ENCODE measurements at places on chromosomes 11 and 22.
A peak's percentile ranks its signal among the peaks of the same experiment; 100 is the strongest.

DNA sequence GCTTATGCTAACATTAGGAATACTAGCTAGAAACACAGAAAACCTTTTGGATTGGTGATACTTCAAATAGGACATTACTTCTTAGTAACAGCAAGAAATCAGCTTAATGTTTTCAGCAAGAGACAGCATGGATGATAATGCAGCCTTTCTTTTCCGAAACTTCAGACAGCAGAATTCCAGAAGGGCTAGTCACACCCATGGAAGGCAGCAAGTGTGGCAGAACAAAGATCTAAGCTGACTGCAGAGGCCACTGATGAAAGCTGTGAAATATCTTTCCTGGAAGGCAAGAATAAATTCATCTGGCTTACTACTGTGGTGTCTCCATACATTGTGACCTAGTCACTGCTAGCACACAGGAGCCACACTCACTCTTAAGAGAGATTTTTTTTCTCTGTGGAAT, 100.3 kb downstream of the CCDC83 start:
- DNase-seq = no peak

- DNase-seq = no peak
These were observed 94.8 kb upstream of the FAT3 start for GRCh38 chr11:92129811-92130210.

DNA sequence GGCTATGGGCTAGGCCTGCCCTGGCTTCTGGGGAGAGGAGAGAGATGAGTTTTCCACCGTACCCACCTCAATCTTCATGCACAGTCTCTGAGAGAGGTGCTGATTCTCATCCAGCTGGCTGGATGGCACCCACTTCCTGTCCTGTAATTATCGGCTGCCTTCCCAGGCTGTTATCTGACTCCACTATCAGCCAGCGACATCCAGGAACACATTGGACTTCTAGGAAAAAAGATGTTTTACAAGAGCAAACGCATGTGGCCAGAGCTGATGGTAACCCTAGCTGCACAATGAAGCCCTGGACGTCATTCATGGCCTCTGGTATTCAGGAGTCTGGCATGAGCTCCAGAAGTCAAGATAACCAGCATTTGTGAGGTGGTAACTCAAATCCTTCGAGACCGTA, 137.4 kb downstream of the EHF start:
- DNase-seq = no peak

GRCh38 chr11:74479732-74480123, 12.4 kb upstream of the KCNE3 start:
- DNase-seq = no peak

DNA sequence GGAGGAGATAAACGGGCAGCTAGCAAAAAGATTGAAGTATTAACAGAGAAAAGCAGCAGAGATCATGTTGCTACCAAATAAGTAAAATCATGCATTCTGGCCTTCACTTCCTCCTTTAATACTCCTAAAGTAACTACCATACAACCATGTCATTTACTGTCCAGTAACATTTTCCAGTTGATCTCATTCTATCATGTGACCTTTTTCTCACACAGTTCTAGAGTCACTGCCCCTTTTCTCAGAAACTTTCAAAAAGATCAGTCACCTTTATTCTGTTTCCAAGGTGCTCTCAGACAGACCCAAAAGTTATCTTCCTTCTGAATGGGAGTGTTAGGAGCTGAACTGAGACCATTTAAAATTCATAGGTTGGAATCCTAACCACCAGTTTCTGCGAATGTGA, 984.4 kb downstream of the FAM181B start:
- no peak for DNase-seq

DNA sequence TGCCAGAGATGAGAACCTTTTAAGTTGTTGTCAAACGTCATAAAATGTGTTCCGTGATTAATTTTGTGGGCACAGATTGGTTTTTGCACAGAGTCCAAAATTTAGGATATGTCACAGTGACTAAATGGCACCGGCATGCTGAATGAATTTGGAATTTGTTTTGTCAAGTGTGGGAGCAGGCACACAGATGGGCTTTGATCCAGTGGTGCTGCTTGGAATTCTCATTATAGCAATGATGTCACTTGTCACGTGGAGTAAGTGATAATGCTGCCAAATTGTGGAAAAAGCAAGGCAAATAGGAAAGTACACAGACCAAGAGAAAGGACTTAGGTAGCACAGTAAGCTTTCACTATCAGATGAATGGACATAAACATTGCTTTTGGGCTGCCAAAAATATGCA, 8.0 kb upstream of the LIN7C start:
- DNase-seq = no peak

DNA sequence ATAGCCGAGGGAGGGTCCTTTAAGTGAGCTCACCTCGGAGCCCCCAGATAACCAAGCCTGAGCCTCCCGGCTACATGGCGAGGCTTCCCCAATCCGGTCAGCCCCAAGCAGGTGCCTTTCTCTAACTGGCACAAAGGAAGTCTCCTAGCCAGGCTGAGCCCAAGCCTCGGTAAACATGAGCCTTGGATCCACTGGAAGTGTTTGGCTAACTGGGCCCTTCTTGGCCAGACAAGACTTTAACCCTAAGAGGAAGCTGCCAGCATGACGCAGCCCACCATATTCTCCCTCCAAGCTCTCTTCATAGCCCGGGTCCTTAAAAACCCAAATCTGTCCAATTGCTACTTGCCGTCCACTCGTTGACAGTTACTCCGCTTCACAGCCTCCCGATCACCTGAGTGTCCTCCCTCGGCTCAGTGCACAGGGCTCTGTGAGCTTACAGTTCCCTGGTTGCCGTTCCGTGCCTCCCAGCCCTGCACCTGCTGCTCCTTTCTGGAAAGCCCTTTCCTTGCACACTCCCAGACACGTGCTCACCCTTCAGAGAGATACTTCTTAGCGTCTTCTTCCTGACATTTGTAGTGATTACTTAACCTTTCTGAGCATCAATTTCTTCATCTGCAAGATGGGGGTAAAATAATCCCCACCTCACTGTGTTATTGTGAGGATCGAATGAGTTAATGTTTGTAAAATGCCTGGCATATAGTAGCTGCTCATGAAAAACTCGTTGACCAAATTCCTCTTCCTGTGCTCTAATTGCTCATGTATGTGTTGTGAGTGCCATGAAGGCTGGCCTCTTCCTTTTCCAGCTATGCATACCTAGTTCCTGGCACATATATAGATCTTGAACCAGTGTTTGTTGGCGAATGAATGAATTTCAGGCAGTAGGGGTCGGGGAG, 25.6 kb downstream of the TXN2 start:
- DNase-seq = peak; percentile 41

- DNase-seq = no peak
These were observed 6.1 kb downstream of the MICAL2 start for GRCh38 chr11:12116425-12117032.

- no peak for DNase-seq
These were observed 12.8 kb upstream of the LMO1 start for GRCh38 chr11:8276528-8276927.

GRCh38 chr22:37103656-37104452, 5.7 kb downstream of the TMPRSS6 start:
- DNase-seq = no peak

DNA sequence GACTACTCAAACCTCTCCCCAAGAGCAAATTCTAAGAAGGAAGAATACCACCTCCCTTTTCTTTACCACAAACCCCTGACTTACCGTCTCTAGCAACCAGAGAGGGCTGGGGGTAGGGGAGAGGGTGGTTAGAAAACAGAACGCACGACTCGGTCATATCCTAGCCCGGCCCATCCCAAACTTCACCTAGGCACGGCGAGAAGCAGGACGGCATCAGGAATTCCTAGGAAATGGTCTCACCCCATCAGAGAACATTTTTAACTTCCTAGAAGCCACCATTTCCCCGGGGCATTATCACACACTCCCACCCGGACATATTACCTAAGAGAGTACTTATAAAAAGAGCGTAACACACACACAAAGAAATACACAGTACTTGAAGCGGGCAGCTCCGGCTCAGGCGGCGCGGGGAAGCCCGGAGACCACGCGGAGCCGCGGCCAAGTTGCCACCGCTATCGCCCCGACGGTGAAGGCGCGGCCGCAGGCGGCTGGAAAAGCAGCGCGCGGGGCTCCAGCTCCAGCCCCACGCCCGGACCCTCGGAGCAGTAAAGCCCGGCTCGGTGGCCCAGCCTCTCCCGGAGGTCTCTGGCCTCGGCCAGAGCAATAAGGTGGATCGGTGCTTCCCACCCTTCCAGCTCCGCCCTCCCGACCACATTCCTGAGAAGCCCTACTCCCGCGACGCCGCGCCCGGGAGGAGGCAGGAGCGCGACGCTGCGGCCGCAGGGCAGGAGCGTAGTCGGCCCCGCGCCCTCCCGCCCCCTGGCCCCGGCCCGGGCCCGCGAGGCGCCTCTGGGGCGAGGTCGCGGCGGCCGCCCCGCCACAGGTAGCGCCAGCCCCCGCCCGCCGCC, 878 bp downstream of the RRAS2 start:
- DNase-seq = peak; percentile 32

- no peak for DNase-seq
These were observed 46.1 kb downstream of the ASCL2 start for GRCh38 chr11:2224254-2224653.

DNA sequence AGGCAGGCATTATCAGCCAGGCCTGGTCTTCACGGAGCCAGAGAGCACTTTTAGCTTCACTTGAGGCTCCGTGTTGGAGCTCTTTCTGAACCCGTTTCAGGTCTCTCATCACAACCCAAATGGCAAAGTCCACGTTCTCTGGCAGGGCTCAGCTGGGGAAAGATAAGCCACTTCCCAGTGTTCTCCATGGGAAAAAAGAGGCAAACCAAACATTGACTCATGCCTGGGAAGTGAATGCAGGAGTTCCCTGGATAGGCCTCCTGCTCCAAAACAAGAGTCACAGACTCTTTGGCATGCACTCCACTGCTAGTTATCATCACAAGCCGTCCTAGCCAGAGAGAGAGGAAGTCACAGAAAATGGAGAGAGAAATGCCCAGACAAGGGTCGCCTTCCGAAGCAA, 11.6 kb downstream of the OPCML start:
- no peak for DNase-seq

- peak; percentile 63 for DNase-seq
These were observed 741 bp upstream of the MTA2 start for GRCh38 chr11:62602141-62603071.

DNA sequence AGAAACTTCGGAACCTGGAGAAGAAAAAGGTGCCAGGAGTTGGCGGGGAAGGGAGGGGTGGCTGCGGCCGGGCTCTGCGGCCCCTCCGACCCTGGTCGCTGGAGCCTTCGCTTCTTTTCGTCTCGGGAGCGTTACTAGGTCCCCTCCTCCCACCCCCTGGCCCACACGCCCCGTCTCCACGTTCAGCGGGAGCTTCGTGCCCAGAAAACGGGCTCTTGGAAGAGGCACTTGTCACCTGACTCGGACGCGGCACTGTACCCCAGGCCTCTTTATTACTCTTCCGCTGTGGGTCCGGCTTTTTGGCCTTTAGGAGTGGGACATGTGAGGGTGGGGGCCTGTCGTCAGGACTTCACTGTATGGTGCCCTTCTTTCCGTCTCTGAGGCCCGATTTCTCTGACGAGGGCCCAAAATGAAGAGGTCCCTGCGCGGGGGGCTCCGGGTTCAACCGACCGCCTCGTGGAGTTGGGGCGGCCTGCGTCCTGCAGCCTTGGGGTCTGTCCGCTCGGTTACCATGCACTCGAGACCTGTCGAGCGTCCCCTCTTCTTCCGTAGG, 1.2 kb downstream of the CAPRIN1 start:
- DNase-seq = no peak

DNA sequence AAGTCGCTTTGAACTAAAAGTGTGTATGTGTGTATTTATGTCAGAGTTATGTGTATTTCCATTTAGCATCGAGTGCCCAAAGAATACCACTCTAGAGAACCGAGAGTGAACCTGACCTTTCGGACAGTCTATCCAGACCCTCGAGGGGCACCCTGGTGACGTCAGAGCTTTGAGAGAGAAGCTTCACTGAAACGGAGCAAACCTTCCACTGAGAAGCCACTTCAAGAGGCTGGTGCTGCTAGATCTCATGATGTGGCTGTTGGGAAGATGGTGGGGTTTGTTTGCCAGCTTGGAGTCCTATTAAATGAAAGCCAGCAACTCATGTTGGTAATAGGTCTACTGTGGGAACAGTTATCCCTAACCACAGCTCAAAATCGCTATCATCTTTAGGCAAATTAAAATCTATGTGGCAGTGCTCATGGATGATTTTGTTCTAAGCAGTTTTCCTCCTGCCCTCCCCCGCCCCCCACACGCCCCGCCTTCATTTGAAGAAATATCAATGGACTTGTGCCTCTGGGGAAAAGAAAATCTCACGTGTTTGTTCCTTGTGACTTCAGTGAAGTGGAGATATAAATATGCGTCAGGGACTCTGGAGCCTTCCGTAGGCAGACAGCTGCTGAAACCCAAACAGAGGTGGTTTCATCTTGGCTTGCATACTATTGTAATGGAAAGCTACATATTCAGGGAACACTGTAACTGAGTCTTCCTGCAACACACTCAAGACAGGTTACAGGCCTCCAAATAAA, 22.4 kb upstream of the C11orf96 start:
- DNase-seq = no peak

GRCh38 chr11:6473451-6474412, at the start of gene TRIM3:
TSS of gene TRIM3 (minus strand) at chr11:6473941. CDS start at chr11:6465695, 8,246 bp downstream.
- peak; percentile 76 for DNase-seq

DNA sequence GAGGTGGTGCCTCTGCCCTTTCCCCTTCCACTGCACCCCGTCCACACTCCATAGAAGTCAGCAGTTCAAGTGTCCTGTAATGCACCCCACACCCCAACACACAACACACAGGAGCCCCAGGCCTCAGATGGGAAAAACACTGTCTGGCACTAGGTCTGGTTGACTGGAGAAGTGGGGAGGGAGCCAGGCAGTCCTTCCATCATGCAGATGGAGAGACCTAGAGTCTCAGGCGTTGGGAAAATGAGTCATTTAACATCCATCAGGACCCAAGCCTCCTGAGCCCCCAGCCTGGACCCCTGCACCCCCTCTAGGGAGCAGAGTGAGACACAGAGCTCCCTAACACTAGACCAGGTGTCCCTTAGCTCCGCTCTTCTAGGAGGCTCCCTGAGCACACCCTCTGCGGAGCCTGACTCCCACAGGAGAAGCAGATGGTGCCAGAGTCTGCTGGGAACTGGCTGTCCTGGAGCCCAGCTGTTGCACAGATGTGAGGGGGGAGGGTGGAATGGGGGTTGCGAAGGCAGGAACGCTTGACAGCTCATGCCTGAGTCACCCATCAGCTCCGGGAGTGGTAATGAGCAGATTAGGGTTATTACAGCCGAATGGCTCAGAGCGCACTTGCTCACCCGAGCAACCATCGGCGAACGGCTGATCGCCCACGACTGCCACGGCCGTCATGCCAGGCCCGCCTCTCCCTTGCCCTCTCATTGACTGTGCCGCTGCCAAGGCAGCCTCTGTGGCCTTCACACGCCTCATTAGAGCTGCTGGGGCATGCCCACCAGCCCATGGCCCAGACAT, 22.1 kb upstream of the SYT7 start:
- DNase-seq = no peak

All from NCI-H510A treated with DMSO at 0.1 percent for 48 hours (cell line).